Regular cardiac myocyte (primary cell): ENCODE measurements at places on chromosomes 1 and 21. TPM values are rescaled to one million over a fixed set of nuclear protein-coding genes. Genes with fewer than 3 reads are reported as not detected.

The GNAT2 gene
- under 0.01 TPM in 2 replicates for total RNA-seq

The POMGNT1 gene
- 48.5 and 80.7 TPM in 2 replicates for total RNA-seq

The GPX7 gene
- 11.3 and 30.4 TPM in 2 replicates for total RNA-seq

The MLLT11 gene
- 5.9 and 6.3 TPM in 2 replicates for total RNA-seq

The SHE gene
- total RNA-seq: 0.19 and 0.28 TPM in 2 replicates

The ABCB10 gene
- 12.1 and 22.0 TPM in 2 replicates for total RNA-seq

The KRTAP19-3 gene
- total RNA-seq: not detected in 2 replicates

The APP gene
- total RNA-seq: 316 and 567 TPM in 2 replicates

The GNG4 gene
- total RNA-seq: under 0.01 and 0.19 TPM in 2 replicates

The NECTIN4 gene
- 0.19 and 0.56 TPM in 2 replicates for total RNA-seq

The LIN28A gene
- not detected in 2 replicates for total RNA-seq

The CDC14A gene
- 2.5 and 2.7 TPM in 2 replicates for total RNA-seq

The OR2L13 gene
- total RNA-seq: under 0.01 TPM in 1 of 2 replicates, not detected in the other

The B4GALT2 gene
- 75.3 and 79.8 TPM in 2 replicates for total RNA-seq

The MSH4 gene
- 0.38 and 1.4 TPM in 2 replicates for total RNA-seq

The TACSTD2 gene
- total RNA-seq: 0.19 and 0.56 TPM in 2 replicates

The IFNLR1 gene
- total RNA-seq: under 0.01 TPM in 2 replicates

The ATAD3C gene
- total RNA-seq: not detected in 2 replicates

The DENND2C gene
- 1.5 and 3.7 TPM in 2 replicates for total RNA-seq

The CELA2B gene
- total RNA-seq: not detected in 2 replicates

The PRR9 gene
- not detected in 2 replicates for total RNA-seq

The SF3B4 gene
- 3.9 and 8.2 TPM in 2 replicates for total RNA-seq

The CD34 gene
- total RNA-seq: 0.38 and 0.56 TPM in 2 replicates

The TMEM54 gene
- 25.9 and 43.4 TPM in 2 replicates for total RNA-seq

The TAS1R1 gene
- not detected in 2 replicates for total RNA-seq

The FABP3 gene
- 2.7 and 2.8 TPM in 2 replicates for total RNA-seq

The LCE6A gene
- total RNA-seq: not detected in 2 replicates

The AMY2A gene
- not detected in 2 replicates for total RNA-seq

The S100A9 gene
- total RNA-seq: not detected in 2 replicates
